Cerebellum (tissue), 4 donors: ENCODE measurements at places on chromosomes 2 and 18. TPM values are rescaled to one million over a fixed set of nuclear protein-coding genes. Genes with fewer than 3 reads are reported as not detected.

Gene MPP4
- 0.45 TPM for total RNA-seq

Gene IL36G
- not detected for total RNA-seq

Gene GAL3ST2
- total RNA-seq: 0.45 TPM

Gene DNMT3A
- total RNA-seq: 63.3 TPM

Gene TFCP2L1
- total RNA-seq: 0.45 TPM

Gene PARD3B
- 30.6 TPM for total RNA-seq

Gene SP5
- 17.5 TPM for total RNA-seq

Gene HSBP1L1
- 2.3 TPM for total RNA-seq

Gene SERPINB3
- not detected for total RNA-seq

Gene CNDP1
- total RNA-seq: 0.36 TPM

Gene STARD6
- not detected for total RNA-seq

Gene ERLEC1
- 27.9 TPM for total RNA-seq

Gene CCDC102B
- 45.8 TPM for total RNA-seq

Gene BCL11A
- 128 TPM for total RNA-seq

Gene IL1RL1
- total RNA-seq: 0.27 TPM

Gene PRKAG3
- not detected for total RNA-seq

Gene SEPTIN10
- 46.1 TPM for total RNA-seq

Gene ARHGAP15
- 2.9 TPM for total RNA-seq

Gene UBXN4
- 80.9 TPM for total RNA-seq

Gene MORN2
- 15.8 TPM for total RNA-seq

Gene CCDC74B
- 6.0 TPM for total RNA-seq

Gene HOXD8
- total RNA-seq: not detected

Gene DLGAP1
- total RNA-seq: 78.1 TPM

Gene ZCCHC2
- 15.2 TPM for total RNA-seq

Gene DNPEP
- total RNA-seq: 15.0 TPM

Gene PPP1R1C
- 3.1 TPM for total RNA-seq

Gene RAPGEF4
- total RNA-seq: 45.1 TPM

Gene PAX8
- total RNA-seq: not detected

Gene SIGLEC15
- 0.18 TPM for total RNA-seq

Gene CXCR1
- not detected for total RNA-seq

Gene BOLL
- not detected for total RNA-seq

Gene CYRIA
- total RNA-seq: 28.2 TPM

Gene UGT1A10
- total RNA-seq: not detected

Gene FLACC1
- 3.7 TPM for total RNA-seq

Gene PTPRN
- 18.1 TPM for total RNA-seq

Gene SERPINB4
- total RNA-seq: not detected

Gene UCN
- total RNA-seq: 1.2 TPM

Gene NFU1
- total RNA-seq: 30.0 TPM

Gene COL4A3
- 5.4 TPM for total RNA-seq

Gene VWC2L
- 4.3 TPM for total RNA-seq
